Pancreas (tissue), 10 donors: ENCODE measurements at places on chromosomes 16 and 17. TPM values are rescaled to one million over a fixed set of nuclear protein-coding genes. Genes with fewer than 3 reads are reported as not detected.

DNA sequence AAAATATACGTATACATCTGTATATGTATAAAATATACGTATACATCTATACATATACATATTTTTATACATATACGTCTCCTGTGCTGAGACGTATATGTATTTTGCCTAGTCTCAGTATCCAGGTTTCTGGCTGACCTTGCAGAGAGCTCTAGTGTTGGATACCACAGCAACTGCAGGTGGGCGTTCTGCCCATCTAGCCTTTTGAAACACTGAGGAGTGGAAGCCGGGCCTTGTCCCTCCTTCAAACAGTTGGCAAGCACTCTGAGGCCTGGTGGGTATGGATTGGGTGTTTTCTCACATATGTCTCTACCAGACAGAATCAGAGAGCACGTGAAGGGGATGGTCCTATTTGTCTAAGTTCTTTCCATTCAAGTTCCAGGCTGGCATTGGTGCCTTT is 39.4 kb upstream of the MRC2 start:
- DNase-seq: no peak

DNA sequence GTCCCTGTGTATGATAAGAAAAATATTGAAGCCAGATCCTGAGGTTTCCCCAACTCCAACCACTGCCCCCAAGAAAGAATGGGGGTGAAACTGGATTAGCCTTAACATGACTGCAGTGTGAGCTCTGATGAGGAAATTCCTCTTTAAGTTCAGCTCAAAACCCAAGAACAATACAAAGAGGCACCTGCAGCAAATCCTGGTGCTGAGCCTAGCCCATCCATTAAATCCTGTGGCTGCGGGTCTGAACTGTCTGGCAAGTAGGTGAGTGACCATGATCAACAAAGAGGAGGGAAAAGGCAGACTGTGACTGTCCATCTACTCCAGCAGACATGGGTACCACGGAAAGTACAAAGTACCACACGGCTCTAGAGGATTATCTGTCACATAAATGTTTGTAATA is 64.2 kb downstream of the CREBBP start:
- no peak for DNase-seq

DNA sequence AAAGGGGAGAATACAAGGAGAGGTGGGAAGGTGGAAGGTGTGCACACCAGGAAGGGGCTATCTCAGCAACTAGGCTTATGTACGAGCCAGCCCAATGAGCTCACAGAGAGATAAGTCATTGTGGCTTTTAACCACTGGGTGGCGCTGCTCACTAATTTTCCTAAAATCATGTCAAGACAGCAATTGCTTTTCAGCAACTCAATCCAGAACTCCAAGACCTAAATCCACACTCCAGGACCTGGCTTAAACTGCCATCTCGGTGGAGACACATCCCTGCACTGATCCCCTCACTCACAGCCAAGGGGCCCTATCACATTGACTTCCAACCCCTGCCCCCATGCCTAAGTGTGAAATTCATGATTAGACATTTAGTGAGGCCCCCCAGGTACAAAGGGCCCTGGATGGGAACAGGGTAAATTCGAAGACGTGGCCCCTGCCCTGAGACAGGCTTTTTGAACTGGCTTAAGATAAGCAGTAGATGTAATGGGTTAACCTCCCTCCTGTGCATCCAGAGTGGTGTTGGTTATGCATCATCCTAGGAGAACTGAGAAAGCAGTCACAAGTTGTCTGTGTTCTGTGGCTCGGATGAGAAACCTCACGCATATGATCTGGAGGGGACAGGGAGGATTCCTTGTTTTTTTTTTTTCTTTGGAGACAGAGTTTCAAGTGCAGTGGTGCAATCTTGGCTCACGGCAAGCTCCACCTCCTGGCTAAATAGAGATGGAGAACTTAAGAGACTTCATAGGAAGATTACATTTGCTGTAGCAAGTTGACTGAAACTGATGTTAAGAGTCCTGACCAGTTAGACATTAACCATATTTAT is 11.5 kb downstream of the CCL16 start:
- DNase-seq: peak; percentile 72

- DNase-seq: peak; percentile 31
Observed at GRCh38 chr16:31453255-31454204, 5.8 kb upstream of the ARMC5 start.

DNA sequence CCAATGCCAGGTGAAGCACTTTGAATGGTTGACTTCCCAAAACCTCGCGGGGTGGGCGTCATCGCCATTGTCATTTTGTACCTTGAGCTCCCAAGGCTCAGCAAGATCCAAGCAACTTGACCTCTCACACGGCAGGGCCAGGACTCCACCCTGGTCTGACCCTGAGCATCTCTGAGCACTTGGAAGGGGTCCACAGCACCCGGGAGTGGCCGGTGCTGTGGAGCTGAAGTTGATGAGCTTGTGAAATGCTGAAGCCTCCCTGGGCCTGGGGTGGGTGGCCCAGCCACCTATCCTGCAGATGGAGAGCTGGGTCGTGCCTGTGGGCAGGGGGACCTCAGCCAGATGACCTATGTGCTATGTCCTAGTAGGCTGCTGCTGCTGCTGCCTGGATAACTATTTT is 283.3 kb upstream of the FOXF1 start:
- DNase-seq: no peak

DNA sequence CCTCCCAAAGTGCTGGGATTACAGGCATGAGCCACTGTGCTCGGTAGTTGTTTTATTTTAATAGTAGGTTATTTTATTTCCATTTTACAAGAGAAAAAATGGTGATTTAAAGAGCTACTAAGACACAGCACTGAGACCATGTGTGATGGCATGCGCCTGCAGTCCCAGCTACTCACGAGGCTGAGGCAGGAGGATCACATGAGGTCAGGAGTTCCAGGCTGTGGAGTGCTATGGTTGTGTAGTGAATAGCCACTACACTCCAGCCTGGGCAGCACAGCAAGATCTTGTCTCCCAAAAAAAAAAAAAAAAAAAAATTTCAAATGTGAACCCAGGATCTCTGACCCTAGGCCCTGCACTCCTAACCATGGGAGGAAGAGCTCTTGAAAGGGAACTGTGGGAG is 3.7 kb downstream of the SERPINF1 start:
- DNase-seq: no peak

IKZF3 gene
- 0.12 TPM for polyA plus RNA-seq

SDR42E2 gene
- not detected for polyA plus RNA-seq

DNA sequence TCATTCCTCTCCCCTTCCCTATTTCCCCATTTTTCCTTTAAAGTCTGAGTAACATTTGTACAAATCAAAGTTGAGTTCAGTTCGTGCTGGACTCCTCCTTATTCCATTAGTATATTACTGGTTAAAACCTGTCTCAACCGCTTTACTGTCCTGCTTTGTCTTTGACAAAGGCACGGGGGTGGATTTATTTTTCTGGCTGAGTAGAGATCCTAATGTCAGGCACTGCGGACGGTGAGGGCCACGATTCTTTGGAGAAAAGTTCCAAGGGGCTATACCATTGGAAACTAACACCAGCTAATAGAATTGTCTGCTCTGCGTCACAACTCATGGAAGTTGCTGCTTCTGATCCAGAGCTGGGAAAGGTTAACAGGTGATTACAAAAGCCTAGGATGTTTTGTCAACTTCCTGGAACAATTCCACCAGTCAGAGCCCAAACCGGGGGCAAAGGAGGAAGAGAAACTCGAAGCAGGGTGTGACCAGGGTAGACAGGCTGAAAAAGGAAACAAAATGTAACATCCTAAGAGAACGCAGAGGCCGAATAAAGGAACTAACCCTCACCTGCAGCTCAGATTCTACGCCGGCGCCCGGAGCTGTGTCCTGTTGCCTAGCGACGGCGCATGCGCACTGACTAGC is 12.4 kb downstream of the TAT start:
- DNase-seq: peak; percentile 100

DNA sequence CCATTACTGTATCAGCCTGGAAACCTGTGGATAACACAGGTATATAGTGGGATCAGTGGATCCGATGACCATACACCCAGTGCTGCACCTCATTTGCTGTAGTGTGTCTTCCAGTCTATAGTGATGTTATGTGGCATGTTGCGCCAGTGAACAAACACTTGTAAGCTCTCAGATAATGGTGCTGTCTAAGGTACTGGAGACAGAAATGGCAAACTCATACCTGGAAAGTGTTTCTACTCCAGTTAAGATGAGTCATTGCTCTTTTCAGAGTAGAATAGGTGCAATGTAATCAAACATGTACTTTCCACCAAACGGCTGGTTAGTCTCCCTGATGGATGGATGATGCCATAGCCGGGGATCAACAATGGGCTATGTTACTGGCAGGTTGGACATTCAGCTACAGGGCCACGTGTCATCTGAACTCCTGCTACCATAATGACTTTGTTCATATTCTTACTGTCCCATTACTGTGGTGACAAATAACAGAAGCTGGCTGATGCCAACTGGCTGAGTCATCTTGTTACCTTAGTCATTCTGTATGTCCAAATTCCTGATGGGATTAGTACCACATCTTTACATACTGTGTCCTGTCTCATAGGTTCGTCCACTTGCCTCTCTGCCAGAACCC is 6.3 kb downstream of the CCL11 start:
- no peak for DNase-seq

GRCh38 chr16:50666658-50667496 is 14.2 kb downstream of the SNX20 start:
- DNase-seq: no peak

DNA sequence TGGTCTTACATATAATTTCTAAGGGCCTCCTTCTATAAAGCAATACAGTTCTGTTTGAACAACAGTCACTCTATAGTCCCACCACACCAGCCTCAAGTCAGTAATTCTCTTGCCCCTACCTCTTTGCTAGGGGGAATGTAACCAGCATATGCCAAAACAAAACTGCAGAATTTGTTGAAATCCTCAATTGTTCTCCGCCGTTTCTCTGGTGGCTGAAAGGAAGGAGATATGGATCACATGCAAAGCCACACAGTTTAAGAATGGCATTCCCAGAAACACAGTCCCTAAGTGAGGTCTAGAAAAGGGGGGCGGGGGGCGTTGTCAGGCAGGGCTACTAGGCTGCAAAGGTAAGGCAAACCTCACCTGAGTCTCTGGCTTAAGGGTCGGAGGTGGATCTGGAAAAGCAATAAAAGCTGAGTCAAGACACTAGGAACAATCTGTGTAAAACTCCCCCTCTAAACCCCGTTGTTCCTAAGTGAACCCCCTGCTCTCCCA is 1.9 kb downstream of the PHF23 start:
- DNase-seq: no peak

DNA sequence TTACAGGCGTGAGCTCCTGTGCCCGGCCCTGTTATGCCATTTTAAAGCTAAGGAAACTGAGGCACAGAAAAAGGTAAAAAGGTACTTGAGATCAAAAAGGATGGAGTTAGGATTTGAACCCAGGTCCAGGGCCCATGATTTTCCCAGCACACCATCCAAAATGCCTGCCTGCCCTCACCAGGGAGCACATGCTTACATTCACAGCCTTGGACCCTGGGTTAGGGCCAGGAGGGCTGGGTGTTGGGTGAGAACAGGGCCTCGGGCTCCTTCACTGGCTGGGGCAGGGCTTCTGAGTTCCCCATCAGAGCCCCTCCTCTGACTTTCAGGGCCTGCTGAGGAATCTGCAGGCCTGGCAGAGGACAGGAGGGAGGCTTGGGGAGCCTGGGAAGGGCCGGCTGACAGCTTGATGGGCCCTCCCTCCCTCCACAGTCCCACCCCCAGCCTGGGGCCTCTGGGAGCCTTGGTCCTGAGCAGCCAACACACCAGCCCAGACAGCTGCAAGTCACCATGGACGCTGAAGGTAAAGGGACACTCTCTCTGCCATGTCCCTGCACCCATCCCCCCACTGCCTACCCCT is at the start of gene QPRT:
Gene QPRT, plus strand, starts transcription at position 490 of the 577 bp plus-strand sequence. Its CDS starts 18 bp downstream, at position 508.
- DNase-seq: peak; percentile 72

- peak; percentile 82 for DNase-seq
Observed at GRCh38 chr16:68756239-68756915, 19.3 kb downstream of the CDH1 start.
